ENCODE measurements at places on chromosomes 5 and 9.
A peak's percentile ranks its signal among the peaks of the same experiment; 100 is the strongest.

DNA sequence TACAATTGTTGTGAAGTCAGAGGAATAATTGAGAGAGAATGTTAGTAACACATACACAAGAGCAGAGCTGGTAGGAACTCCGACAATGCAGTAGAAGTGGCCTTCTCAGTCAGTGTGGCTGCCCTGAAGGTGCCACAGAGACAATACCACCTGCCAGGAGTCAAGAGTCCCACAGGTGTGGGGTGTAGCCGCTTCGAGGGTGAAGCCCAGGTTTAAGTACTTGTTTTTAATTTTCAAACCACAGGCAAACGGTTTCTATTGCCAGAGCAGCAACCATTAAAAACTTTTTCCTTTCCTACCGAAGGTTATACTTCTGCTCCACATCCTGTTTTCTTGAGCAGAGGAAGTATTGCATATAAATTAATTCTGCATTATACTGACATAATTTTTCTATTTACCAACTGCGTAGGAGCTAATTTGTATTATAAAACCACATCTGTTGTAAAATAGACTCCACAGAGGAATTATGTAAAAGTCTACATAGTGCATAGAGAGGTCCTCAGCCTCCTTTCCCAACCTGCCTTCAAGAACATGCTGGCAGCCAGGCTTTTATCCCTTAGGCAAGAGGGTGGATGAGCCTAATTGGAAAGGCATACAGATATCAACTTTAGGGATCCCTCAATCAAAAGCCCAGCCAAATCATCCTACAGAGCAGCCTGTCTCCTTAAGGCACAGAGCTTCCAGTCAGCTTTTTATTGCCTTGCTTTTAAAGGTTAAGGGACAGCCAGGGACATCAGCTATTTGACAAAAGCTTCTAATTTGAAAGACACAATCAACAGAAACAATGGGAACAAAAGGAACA, 12.9 kb upstream of the ACTBL2 start:
- DNase-seq, result no peak

DNA sequence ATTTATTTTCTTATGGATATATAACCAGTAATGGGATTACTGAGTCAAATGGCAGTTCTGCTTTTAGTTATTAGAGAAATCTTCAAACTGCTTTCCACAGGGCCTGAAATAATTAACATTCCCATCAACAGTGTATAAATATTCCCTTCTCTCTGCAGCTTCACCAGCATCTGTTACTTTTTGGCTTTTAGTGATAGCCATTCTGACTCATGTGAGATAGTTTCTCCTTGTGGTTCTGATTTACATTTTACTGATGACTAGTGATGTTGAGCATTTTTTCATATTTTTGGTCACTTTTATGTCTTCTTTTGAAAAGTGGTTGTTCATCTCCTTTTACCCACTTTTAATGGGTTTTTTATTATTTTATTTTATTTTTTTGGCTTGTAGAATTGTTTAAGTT, 1290.3 kb upstream of the CDH9 start:
- no peak for DNase-seq

DNA sequence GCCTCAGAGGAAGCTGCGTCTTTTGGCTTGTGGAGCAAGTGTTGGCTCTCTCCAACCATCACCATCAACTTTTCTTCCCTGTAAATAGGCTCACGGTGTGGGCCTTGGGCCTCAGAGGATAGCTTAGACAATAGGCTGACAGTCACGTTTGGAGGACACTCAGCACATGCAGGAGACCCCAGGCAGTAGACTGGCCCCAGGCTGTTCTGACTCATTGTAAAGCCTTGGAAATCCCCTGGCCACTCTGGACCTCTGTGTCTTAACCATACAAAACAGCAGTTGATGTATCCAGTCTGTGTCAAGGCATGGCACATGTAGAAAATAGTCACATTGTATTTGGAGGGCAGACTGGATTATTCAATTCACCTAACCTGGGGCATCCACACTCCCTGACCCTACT, 18.6 kb downstream of the CD74 start:
- no peak for DNase-seq

- DNase-seq, result no peak
Measured at GRCh38 chr9:89621031-89621430, 16.2 kb downstream of the GADD45G start.

- DNase-seq, result no peak
Measured at GRCh38 chr5:170313816-170314215, 16.2 kb upstream of the LCP2 start.

DNA sequence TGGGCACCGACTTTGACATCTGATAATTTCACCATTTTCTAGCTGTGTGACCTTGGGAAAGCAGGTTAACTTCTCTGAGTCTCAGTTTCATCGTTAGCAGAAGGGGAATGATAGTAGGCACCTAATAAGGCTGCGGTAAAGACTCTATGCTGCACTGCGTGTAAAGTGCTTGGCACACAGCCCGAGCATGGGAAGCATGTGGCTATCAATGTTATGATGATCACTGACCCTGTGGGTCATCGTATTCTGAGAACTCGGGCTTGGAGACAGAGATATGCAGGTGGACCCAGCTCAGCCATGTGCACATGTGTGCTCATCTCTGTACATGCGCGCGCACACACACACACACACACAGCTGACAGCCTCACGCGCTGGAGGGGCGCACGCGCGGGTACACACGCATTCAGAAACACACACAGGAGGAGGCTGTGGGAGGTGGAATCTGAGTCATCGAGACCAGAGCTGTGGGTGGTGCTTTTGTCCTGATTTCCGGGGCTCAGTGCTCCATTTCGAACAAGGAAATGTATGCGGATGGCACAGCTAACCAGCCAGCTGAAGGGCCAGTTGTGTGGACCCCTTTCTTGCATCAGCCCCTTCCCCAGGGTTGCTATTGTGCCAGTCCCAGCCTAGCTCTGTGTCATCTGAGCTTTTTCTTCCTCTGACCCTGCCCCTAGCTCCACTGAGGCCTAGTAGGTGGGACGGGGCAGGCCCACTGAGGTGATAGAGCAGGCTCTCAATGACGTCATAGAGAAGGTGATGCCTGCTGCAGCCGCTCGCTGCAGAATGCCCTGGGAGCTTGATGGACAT, 11.1 kb upstream of the ARAP3 start:
- DNase-seq, result no peak

DNA sequence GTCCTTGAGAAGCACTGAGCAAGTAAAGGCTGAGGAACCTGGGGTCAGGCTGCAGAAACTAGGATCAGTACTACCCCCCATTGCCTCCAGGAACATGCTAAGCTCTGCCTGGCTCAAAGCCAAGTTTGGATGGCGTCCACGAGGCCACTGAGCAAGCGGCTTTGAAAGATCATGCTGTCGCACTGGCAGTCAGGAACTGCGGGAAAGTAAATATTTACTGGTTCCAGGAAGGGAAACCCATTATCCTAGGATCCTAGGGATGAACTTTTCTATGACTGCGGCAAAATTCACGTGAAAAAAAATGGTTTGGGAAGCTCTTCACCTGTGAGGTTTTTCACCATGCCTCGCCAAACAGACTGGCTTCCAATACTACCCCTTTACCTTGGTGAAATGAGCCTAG, 75.3 kb upstream of the PJA2 start:
- no peak for DNase-seq

DNA sequence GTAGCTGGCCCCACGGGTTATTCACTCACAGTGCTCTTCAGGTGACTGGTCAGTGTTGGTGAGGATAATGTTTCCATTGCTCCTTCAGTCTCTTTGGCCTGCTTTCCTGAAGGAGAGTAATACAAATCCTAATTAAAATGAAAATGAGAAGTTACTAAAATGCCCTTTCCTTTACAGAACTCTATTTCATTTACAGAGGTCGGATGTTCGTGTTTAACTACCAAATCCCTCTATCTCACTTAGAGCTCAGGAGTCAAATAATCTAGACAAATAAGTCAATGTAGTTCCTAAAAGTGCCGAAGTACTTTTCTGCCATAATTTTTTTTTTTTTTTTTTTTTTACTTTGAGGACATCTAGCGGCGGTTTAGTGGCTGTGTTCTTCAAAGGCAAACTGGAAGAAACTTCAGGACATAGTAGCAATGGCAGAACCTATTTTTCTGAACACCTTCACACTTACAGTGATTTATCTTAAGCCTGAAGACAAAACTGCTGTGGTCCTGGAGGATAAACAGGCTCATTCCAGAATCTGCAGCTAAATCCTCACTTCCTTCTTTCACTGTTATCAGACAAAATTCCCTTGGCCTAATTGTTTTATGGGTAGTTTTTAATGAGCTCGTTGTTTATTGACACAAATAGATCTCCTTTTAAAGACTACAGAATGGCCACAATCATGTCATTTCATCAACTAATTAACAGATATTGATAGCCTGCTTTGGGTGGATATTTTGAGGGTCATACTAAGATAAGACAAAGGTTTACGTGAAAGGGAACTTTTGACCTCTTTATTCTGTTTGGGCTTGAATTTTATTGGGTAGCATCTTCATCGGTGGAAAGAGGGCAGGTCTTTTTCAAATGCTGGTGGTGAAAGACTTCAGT, 207.6 kb upstream of the DMRTA1 start:
- no peak for DNase-seq

GRCh38 chr5:152349683-152350526, 55.2 kb downstream of the NMUR2 start:
- DNase-seq, result no peak

- DNase-seq, result no peak
Measured at GRCh38 chr5:16902846-16903245, 33.2 kb downstream of the MYO10 start.

DNA sequence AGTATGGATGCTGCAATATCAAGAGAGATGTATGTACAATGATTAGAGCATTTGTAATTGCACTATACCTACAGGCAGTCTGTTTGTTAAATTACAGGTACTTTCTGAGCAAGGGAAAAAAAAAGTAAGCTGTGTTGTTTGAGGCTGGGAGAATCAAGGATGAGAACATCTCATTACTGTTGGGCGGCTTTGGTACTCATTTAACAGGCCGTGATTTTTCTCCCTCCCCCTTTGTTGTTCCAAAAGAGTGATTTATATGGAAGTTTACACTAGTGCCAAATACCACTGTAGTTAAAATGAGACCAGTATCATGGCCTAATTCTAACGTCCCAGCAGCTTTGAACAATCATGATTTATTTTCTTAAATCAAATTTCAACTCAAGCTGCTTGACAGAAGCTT, 71.2 kb upstream of the GNA14 start:
- DNase-seq, result no peak

DNA sequence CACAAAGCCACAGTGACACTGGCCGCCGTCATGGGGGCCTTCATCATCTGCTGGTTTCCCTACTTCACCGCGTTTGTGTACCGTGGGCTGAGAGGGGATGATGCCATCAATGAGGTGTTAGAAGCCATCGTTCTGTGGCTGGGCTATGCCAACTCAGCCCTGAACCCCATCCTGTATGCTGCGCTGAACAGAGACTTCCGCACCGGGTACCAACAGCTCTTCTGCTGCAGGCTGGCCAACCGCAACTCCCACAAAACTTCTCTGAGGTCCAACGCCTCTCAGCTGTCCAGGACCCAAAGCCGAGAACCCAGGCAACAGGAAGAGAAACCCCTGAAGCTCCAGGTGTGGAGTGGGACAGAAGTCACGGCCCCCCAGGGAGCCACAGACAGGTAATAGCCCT, 26.1 kb downstream of the HRH2 start:
- DNase-seq, result no peak

DNA sequence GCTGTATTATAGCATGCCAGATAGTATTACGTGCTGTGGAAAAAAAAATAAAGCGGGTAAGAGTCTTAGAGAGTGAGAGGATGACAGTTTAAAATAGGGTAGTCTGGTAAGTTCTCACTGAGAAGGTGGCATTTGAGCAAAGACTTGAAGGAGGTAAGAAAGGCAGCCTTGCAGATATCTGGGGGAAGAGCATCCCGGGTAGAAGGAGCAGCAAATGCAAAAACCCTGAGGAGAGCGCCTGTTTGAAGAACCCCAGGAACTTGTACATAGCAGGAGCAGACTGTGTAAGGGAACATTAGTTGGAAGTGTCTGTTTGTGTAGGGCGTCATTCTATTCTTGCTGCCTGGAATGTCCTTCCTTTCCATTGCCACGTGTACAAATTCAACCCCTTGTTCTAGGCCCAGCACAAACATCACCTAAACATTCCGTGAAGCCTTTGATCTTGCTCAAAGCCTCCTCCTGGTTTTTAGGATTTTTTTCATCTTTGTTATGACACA, 2.6 kb downstream of the AP3S1 start:
- no peak for DNase-seq

DNA sequence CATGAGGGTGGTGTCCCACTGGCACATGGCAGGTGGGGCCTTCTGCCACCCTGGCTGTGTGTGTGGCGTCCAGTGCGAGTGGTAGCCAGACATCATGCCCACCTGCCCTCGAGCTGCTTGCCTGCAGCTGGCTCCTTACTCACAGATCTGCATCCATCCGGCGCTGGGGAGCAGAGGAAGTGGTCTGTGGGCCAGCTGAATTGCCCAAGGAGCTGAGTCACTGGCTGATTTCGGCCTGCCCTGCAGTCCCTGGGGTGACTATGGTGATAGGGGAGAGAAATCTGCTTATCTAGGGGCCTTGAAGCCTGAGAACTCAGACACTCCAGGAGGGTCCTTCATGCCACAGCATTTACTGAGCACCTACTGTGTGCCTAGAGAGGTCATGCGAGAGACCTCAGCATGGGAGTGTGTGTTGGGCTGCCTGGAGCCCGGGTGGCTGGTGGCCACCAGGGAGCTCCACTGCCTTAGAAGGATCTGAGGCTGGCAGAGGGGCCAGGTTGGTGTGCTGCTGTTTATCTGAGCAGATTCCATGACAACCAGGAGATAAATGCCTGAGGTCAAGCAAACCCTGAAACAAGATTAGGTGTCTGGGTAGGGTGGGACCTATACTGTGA, 57.1 kb downstream of the SLC22A5 start:
- DNase-seq, result peak; percentile 33

DNA sequence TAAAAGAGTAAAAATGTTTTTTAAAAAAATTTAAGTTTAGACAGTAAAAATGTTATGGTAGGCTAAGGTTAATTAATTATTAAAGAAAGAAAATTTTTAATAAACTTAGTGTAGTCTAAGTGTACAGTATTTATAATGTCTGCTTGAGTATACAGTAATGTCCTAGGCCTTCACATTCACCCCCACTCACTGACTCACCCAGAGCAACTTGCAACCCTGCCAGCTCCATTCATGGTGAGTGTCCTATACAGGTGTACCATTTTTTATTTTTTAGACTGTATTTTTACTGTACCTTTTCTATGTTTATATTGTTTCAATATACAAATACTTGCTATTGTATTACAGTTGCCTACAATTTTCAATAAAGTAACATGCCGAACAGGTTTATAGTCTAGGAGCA, 234.1 kb downstream of the AUH start:
- DNase-seq, result no peak

DNA sequence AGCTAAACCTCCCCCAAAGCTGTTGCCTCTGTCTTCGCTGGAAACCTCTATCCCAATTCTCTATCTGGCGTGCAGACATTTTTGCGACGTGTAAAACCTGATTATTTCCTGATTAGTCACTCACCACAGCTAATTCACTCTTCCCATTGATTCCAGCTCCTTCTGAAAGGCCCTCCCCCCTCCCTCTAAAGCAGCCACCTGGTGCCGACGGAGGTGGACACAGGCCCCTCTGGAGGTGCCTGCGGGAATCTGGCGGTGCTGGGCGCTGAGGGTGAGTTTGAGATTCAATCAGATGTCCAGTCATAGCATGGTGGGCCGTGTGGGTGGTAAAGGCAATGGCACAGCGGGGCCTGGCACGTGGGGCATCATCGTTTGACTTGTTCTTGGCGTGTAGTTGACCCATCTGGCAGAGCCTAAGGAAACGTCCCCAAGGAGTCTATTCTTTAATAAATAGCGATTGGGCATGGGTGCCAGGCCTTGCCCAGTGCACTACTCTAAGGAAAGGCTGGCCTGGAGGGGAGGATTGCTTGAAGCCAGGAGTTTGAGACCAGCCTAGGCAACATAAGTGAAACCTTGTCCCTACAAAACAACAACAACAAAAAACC, 271.1 kb upstream of the MVB12B start:
- no peak for DNase-seq

All from activated CD8-positive, alpha-beta memory T cell treated with anti-CD3 and anti-CD28 coated beads for 1 hour (primary cell).